ENCODE measurements at places on chromosomes 11 and 22.
A peak's percentile ranks its signal among the peaks of the same experiment; 100 is the strongest.

DNA sequence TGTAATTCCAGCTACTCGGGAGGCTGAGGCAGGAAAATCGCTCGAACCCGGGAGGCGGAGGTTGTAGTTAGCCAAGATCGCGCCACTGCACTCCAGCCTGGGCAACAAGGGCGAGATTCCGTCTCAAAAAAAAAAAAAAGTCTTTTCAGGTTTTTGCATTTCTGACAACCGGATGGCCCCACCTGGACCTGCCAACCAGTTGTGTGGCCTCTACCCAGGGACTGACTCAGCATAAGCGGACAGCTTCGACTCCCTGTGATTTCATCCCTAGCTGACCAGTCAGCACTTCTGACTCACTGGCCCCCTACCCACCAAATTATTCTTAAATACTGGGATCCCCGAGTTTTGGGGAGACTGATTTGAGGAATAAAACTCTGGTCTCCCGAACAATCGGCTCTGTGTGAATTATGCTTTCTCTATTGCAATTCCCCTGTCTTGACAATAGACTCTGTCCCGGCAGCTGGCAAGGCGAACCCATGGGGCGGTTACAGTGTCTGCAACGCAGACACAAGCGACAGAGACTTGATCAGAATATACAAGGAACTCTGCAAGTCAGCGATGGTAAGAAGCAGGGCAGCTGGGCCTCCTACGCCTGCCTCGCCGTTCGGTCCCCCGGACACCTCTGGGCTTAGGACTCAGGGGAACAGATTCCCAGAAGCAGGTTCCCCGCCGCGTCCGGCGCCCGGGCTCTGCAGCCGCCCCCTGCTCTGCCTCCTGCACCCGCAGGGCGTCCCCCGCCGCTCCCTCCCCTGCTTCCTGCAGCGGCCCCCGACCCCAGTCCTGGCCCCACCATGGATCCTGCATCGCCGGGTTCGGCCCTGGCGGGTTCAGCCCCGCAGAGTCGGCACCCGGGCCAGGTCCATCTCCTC lies 741 bp upstream of the TALDO1 start:
- DNase-seq, result peak; percentile 33

GRCh38 chr22:46377525-46378425 lies 42.3 kb downstream of the TRMU start:
- no peak for DNase-seq

- DNase-seq, result no peak
Measured at GRCh38 chr11:65502555-65503367, 3.9 kb downstream of the MALAT1 start.

DNA sequence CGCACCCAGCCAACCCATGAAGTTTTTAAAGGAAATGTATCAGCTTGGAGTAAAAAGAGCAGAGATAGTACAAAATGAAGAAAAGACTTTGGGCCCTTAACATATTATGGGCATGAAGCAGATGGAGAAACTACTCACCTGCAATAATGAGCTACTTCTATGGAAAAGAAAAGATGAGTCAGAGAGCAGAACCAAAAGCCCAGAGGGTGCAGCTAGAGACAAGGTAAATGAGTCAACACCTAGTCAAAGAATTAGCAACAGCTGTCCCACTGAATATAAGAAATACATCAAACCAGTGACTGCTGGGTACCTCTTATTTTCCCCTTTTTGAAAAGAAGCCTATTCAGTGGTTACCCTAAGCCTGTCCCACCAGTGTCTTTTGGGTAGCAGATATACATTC lies 61.8 kb downstream of the RPL27A start:
- no peak for DNase-seq

DNA sequence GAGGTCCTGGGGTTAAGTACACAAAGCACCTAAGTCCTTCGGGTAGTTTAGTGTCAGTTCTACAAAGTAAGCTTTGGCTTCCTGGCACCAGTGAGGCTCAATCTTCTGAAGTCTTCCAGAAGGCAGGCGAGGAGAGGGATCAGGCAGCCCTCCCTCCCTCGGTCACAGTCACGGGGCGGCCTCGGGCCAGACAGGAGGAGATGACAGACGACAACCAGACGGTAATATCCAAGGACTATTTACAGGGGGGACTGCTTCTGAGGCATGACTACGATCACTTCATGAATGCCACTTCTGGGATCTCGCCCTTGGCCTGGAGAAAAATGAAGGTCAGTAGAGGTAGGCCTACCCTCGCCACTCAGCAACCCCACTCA lies 383 bp upstream of the TMEM223 start:
- DNase-seq, result no peak

DNA sequence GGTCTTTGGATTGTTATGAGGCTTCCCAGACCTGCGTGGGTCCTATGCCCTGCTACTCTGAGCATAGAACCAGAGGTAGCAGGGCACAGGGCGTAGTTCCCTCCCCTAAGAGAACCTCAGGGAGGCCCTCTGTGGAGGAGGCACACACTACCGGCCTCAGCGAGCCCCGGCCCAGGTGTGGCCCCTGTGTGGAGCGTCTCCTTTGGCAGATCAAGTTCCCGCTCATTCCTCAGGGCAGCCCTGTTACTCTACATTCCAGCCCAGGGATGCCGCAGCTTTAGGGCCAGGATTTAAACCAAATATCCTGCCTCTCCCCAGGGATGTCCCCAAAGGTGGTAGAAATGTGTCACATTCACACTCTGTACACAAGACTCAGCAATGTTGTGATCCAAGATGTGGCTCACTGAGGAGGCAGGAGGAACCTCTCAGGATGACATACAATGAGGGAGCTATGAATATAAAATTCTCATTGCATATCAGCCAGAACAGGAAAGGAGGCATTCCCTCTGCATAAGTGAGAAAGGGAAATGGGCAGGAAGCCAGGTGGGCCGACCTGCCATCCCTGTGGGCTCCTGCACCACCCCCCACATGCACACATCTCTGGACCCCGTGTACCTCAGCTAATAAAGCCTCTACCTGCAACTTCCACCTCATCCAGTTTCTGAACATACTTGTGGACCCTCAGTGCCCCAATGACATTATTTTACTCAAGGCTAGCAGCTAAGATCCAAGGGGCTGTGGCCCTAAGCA lies 131.9 kb upstream of the TEAD1 start:
- DNase-seq, result no peak

DNA sequence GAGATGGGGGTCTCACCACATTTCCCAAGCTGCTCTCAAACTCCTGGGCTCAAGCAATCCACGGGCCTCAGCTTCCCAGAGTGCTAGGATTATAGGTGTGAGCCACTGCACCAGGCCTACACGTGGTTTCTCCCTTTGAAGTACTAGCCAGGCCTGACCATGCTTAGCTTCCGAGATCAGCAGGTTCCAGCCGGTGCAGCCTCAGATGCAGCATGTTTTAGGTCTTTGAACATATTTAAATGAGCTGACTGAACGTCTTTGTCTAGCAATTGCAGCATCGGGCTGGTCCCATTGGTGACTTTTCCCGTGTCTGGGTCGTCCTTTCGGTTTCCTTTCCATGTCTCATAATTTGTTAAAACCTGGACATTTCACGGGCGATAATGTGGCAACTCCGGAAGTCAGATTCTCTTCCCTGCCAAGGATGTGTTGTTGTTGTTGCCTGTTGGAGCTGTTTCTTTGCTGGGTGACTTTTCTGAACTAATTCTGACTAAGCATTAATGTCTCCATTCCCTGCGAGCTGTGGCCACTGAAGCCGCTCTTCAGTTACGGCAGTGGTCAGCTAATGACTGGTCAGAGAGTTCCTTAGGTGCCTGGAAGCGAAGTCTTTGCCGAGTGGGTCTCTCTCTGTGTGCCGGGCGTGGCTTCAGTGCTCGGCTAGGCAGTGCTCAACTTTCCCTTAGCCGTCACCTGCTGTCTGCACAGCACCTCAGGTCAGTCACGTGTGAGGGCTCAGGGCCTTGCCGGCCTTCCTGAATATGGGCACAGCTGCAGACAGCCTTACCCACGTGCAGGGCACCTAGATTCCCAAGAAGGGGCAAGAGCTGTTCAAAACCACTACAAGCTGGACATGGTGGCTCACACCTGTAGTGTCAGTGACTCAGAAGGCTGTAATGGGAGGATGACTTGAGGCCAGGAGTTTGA lies 3.8 kb upstream of the CYP2D6 start:
- no peak for DNase-seq

GRCh38 chr22:47565607-47566006 lies 803.2 kb downstream of the TBC1D22A start:
- no peak for DNase-seq

DNA sequence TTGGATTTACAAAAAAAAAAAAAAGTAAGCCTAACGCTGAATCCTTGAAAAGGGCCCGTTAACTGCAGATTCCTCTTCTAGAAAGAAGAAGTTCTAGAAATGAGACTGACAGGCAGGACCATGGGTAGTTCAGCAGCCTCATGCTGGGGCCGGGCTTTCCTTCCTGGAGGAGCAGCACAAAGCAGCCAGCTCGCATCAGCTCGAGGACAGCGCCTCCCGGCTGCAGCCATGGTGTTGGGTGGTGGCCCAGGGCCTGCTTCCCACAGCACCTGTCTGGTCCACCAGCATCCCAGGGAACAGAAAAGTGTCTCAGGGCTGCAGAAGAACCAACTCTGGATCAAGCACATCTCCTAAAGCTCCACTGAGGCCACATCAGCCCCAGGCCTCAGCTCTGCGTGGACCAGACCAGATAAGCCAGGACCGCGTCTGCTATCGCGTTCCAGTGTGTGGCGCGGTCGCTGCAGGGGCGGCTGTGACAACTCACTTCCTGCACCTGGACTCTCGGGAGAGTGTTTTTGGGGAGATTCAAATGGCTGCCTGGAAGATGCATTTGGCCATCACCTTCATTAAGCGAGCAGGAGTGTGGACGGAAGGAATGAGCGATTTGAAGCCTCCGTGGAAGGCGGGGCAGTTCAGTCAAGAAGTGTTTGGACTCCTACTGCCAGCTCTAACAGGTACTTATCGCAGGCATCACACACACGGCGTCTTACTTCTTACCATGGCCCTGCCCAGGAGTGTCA lies 53.5 kb downstream of the MYH9 start:
- no peak for DNase-seq

GRCh38 chr11:114263513-114264170 lies 32.6 kb upstream of the NNMT start:
- DNase-seq, result no peak

- DNase-seq, result no peak
Measured at GRCh38 chr22:30340911-30341685, 14.4 kb upstream of the TBC1D10A start.

- peak; percentile 63 for DNase-seq
Measured at GRCh38 chr11:86608251-86608799, 64.1 kb downstream of the ME3 start.

DNA sequence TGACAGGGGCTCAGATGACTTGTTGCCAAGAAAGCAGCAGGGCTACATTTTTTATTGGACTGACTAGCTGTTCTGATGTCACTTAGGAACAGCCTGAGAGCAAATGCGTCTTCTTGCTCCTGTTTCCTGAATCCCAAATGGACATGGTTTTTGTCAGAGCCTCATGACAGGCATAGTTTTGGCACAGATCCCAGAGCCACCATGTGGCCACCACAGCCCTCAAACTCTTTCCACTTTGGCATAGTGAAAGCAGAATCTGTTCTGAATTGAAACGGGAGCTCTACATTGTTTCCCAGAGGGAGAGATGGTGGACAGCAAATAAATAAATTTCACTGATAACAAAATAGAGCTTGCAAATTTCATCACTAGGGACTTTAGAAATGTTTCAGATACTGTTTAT lies 222.2 kb downstream of the C11orf87 start:
- no peak for DNase-seq

DNA sequence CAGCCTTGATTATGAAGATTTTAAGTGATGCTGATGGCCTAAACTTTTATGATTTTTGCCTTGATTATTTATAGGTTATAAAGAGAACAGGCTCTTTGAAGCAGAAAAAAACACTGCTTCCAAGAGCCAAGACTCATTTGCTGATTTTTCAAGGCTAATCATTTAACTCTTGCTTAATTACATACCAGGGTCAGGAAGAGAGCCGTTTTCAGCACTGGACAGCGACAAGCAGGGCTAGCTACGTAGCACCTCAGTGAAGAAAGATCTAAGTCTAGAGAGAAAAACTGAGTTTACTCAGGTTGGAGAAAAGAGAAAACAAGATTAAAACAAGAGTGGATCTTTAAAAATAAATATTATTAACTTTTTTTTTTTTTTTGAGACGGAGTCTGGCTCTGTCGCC lies 615.4 kb upstream of the B3GAT1 start:
- peak; percentile 41 for DNase-seq

- DNase-seq, result no peak
Measured at GRCh38 chr22:50675553-50676179, 3.0 kb downstream of the SHANK3 start.

GRCh38 chr22:33920197-33920540 lies at the start of gene LARGE1:
Gene LARGE1 (minus strand): TSS chr22:33920476.
- no peak for DNase-seq

- no peak for DNase-seq
Measured at GRCh38 chr11:74689666-74690065, 41.6 kb downstream of the CHRDL2 start.

DNA sequence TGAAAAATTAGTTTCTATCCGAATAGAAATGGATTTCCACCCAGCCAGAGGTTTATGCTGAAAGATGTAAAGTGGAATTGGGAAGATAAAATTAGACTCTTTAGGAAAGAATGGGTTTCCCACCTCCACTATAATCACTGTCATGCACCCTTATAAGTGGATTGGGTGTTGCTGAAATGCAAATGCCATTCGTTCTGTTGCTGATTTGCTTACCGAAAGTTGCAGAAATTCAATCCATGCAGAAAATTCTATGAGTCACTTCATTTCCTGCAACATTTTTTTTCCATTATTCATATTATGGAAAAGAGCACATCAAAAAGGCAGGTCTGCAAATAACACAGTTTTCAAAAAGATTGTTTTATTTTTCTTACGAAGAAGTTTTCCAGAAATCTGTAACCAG lies 65.6 kb downstream of the LDLRAD3 start:
- DNase-seq, result no peak

GRCh38 chr22:36366291-36366708 lies 21.5 kb downstream of the MYH9 start:
- no peak for DNase-seq

DNA sequence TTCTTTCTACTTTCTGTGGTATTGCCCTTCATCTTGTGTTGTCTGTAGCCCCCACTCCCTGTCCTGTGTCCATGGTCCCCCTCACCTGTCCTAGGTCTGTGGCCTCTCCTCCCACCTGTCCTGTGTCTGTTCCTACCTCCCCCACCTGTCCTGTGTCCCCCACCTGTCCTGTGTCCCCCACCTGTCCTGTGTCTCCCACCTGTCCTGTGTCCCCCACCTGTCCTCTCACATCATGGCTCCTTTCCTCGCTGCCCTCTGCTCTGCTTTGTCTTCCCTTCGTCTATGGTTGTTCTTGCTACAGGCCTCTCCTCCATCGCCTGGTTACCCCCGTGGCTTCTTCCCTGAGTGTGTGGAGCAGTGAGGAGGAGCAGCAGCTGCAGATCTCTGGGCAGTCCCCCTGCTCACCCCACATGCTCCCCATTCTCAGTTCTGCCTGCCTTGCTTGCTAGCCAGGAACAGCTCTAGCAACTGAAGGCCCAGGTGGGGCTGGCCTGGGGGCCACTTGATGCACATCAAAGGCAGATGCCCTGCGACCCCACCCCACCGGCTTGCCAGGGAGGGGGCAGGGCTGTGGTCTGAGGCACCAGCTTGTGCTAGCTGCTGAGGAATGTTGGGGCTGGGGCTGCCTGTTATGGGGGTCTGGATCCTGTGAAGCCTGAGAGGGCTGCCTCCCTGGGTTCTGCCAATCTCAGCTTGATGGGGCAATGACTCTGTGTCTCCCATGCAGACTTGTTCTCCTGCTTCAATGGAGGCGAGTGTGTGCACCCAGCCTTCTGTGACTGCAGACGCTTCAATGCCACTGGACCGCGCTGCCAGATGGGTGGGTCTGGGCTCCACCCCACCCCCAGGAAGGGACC lies 5.6 kb downstream of the OTOG start:
- no peak for DNase-seq

GRCh38 chr11:9357041-9357440 lies 27.4 kb upstream of the IPO7 start:
- no peak for DNase-seq

Measured in KG1 (cell line).